ENCODE measurements at places on chromosomes 3 and 15. TPM values are rescaled to one million over a fixed set of nuclear protein-coding genes. Genes with fewer than 3 reads are reported as not detected.

CHL1 gene
- total RNA-seq, result 41.5 TPM

- H3K4me3 ChIP-seq, result no peak overlapping the region
- H3K36me3 ChIP-seq, result no peaks in the 10 kb centered on the region
- no peaks in the 10 kb centered on the region for H3K27me3 ChIP-seq
- H3K4me1 ChIP-seq, result peaks cover 6% of the 10 kb centered on the region
Observed at GRCh38 chr15:38620098-38620497, 55.5 kb upstream of the RASGRP1 start.

DNA sequence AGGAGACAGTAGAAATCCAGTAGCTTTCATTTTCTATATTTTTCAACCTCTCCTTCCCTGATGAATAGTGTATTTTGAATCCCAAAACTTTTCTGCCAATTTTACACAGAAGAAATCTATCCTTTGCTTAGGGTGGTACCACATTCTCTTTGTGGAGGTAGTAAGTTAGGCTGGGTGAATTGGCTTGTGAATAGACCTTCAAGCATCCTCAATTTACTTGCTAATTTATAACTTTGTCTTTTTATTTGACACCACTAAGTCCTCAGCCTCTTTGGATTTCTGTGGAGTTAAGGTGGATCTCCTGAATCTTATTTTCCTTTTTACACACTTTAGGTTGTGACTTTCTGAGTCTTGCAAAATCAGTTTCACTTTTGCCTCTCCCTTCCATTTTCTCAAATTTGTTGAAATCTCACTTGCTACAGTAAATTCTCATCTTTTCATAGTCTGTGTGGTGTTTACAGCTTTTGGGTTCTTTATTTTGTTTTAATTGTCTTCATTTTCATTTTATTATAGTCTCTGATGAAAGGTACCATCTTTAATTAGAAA lies 5.7 kb upstream of the PLSCR1 start:
- H3K36me3 ChIP-seq, result no peaks in the 10 kb centered on the region
- H3K4me3 ChIP-seq, result no peak overlapping the region
- H3K27me3 ChIP-seq, result no peaks in the 10 kb centered on the region
- H3K27ac ChIP-seq, result peak overlapping the region; percentile 14
- DNase-seq, result no peak

GRCh38 chr15:100588638-100589242 lies 13.2 kb downstream of the LINS1 start:
- DNase-seq, result no peak
- H3K36me3 ChIP-seq, result no peaks in the 10 kb centered on the region
- no peak overlapping the region for H3K27ac ChIP-seq
- no peaks in the 10 kb centered on the region for H3K27me3 ChIP-seq

LRRC49 gene
- not detected for total RNA-seq

BTD gene
- total RNA-seq, result 28.1 TPM

DNA sequence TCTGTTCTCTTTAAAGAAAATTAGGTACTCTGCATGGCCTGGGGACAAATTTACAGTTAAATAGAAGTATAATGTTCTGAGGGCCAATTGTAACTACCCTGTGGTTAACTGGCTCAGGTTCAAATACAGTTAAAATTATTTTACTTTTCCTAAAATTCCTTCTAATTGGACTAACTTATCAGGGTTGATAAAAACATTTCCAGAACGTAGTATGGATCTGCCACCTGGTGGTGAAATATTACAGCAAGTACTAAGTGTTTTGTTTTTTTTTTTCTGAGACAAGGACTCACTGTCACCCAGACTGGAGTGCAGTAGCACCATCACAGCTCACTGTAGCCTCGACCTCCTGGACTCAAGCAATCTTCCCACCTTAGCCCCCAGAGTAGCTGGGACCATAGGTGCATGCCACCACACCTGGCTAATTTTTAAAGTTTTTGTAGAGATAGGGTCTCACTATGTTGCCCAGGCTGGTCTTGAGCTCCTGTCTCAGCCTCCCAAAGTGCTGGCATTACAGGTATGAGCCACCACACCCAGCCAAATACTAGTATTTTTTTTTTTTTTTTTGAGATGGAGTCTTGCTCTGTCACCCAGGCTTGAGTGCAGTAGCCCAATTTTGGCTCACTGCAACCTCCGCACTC lies 29.2 kb downstream of the NEO1 start:
- H3K4me1 ChIP-seq, result peaks cover 23% of the 10 kb centered on the region
- no peaks in the 10 kb centered on the region for H3K27me3 ChIP-seq
- no peak for DNase-seq
- no peaks in the 10 kb centered on the region for H3K36me3 ChIP-seq
- no peak overlapping the region for H3K27ac ChIP-seq
- no peak overlapping the region for H3K4me3 ChIP-seq

- H3K36me3 ChIP-seq, result no peaks in the 10 kb centered on the region
- DNase-seq, result peak; percentile 7
- no peak overlapping the region for H3K27ac ChIP-seq
Observed at GRCh38 chr3:7630925-7631324, 770.0 kb downstream of the GRM7 start.

GRCh38 chr3:175940243-175940642 lies 1081.1 kb downstream of the NAALADL2 start:
- no peak for DNase-seq
- no peaks in the 10 kb centered on the region for H3K27me3 ChIP-seq
- H3K4me1 ChIP-seq, result no peaks in the 10 kb centered on the region
- H3K4me3 ChIP-seq, result no peak overlapping the region

DNA sequence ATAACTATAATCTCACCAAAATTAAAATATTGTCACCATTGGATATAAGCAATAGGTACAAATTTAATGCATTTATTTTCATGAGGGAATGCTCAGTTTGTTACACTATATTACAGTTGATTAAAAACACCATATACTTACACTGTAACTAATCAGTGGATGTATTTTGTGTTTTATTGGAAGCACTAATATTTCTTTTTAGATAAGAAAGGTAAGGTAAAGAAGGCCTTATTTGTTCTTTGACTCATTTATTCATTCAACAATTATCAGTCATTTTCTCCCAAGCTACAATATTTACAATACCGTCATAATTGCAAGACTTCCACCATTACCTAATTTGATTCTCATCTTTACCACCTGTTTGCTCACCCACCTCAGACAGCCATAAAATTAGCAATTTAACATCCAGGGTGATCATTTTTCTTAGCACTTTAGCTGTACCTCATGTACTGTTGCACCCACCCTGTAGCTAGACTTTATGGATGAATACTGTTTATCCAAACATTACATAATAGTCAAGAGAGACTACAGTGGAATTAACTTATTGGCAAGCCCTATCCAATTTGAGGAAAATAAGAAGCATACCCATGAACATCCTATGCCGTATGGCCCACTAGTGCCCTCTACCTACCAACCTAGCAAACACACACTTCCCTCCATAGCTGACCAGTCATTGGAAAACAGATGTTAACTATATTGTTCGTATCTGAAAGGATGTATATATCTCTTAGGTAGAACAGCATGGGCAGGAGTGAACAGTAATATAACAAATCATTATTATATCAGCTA lies 229.6 kb downstream of the BBX start:
- H3K36me3 ChIP-seq, result no peaks in the 10 kb centered on the region
- no peak overlapping the region for H3K4me3 ChIP-seq
- no peaks in the 10 kb centered on the region for H3K4me1 ChIP-seq
- no peaks in the 10 kb centered on the region for H3K27me3 ChIP-seq
- no peak for DNase-seq

- no peak overlapping the region for H3K27ac ChIP-seq
- H3K36me3 ChIP-seq, result no peaks in the 10 kb centered on the region
- H3K27me3 ChIP-seq, result no peaks in the 10 kb centered on the region
- no peak for DNase-seq
Observed at GRCh38 chr3:54772746-54773145, 155.1 kb downstream of the LRTM1 start.

DNA sequence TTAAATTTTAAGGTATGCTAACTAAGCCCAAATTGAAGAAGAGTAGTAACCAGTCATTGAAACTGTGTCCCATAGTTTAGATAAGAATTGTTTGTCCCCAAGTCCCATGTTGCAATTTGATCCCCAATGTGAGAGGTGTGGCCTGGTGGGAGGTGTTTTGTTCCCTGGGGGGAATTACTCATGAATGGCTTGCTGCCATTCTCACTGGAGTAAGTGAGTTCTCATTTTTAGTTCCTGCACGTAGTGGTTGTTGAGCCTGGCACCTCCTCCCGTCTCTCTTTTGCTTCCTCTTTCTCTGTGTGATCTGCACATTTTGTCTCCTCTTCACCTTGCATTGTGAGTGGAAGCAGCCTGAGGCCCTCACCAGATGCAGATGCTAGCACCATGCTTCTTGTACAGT lies 1271.0 kb downstream of the NSUN3 start:
- H3K4me3 ChIP-seq, result no peak overlapping the region
- H3K27me3 ChIP-seq, result no peaks in the 10 kb centered on the region
- no peak for DNase-seq
- H3K4me1 ChIP-seq, result no peaks in the 10 kb centered on the region

DNA sequence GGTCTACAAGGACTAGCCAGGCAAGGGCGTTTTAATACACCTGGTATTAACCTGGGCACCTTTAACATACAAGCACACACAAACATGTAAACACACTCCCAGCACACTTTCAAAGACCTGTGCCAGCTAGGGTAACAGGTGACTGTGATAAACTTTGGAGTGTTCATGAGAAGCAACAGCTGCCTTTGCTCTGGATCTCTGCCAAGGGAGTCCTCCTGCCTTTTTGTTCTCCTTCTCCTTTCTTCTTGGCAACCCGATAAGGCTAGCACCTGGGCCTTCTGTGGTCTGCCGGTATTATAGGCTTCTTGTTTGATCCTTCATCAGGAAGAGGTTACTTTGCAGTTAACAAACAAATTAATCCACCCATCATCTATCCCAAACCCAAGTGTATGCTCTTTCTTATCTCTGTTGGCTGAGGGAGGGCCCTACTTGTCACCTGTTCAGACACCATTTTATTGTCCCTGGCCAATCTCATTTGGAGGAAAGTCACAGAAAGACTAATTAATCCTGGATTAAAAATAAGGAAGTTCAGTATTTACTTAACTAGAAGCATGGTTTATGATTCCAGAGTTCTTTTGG lies at the start of gene RETNLB:
TSS of gene RETNLB (minus strand) at position 7 of the 579 bp plus-strand sequence. CDS start 225 bp downstream, outside the sequence.
- peak; percentile 69 for DNase-seq
- no peaks in the 10 kb centered on the region for H3K4me1 ChIP-seq
- no peaks in the 10 kb centered on the region for H3K27me3 ChIP-seq
- H3K4me3 ChIP-seq, result no peak within 1 kb of the TSS

- H3K27me3 ChIP-seq, result no peaks in the 10 kb centered on the region
- DNase-seq, result no peak
- no peak overlapping the region for H3K4me3 ChIP-seq
- H3K27ac ChIP-seq, result no peak overlapping the region
Observed at GRCh38 chr3:146640955-146641867, 36.1 kb upstream of the PLSCR5 start.

DNA sequence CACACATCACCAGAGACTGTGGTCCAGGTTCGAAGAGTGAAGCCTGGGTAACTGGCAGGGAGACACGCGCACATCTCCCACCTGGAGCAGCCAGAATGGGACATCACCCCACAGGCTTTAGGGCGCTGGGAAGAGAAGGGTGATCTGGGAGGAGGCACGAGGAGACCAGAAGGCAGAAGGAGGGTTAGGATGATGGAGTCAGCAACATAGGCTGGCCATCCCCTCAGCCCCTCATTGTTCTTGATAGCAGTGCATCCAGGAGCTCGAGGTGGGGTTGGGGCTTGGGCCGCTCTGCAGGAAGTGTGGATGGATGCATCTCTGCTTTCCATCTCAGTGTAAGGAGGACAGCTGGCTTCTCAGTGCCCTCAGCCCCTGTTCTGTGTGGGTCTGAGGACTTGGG lies 15.2 kb downstream of the PLA2G4F start:
- DNase-seq, result no peak
- no peak overlapping the region for H3K27ac ChIP-seq
- no peaks in the 10 kb centered on the region for H3K36me3 ChIP-seq

DNA sequence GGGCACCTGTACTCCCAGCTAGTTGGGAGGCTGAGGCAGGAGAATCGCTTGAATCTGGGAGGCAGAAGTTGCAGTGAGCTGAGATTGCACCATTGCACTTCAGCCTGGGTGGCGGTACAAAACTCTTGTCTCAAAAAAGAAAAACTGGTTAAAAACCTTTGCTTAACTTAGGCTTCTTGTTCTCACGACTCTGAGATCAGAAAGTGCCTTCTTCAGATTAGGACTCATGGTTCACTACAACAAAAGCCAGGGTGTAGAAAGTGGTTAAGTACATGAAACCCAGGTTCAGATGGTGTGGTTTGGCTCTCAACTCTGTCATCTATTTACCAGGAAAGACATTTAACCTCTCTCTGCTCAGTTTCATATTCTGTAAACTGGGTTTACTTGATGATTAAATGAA lies 168.4 kb downstream of the TUSC7 start:
- H3K4me3 ChIP-seq, result no peak overlapping the region
- H3K27me3 ChIP-seq, result no peaks in the 10 kb centered on the region
- no peaks in the 10 kb centered on the region for H3K36me3 ChIP-seq
- DNase-seq, result no peak

GRCh38 chr3:134976948-134977347 lies 181.9 kb downstream of the EPHB1 start:
- no peaks in the 10 kb centered on the region for H3K4me1 ChIP-seq
- H3K27ac ChIP-seq, result no peak overlapping the region
- no peak overlapping the region for H3K4me3 ChIP-seq

DNA sequence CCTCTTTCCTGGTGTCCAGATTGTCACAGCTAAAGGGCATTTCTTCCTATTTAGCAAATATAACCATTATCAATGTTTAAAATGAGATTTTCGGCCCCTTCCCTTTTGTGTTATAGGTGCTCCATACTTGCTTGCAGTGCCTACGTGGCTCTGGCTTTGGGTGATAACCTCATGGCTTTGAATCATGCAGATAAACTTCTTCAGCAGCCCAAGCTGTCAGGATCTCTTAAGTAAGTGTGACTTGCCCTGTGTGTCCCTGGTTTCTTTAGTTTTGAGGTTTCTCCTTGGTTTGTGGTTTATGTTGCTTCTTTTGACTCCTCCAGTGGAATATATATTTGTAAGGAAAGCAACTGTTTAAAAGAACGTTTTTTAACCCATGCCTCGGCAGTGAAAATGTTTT lies 58.5 kb upstream of the TRIM71 start:
- H3K27ac ChIP-seq, result no peak overlapping the region
- H3K36me3 ChIP-seq, result peaks cover 20% of the 10 kb centered on the region
- no peaks in the 10 kb centered on the region for H3K27me3 ChIP-seq
- DNase-seq, result no peak
- no peaks in the 10 kb centered on the region for H3K4me1 ChIP-seq

EPB42 gene
- not detected for total RNA-seq

GRCh38 chr3:149480326-149481017 lies 6.0 kb downstream of the TM4SF4 start:
- no peaks in the 10 kb centered on the region for H3K36me3 ChIP-seq
- no peaks in the 10 kb centered on the region for H3K4me1 ChIP-seq
- no peak overlapping the region for H3K27ac ChIP-seq
- H3K27me3 ChIP-seq, result no peaks in the 10 kb centered on the region
- peak; percentile 81 for DNase-seq
- H3K4me3 ChIP-seq, result no peak overlapping the region

DNA sequence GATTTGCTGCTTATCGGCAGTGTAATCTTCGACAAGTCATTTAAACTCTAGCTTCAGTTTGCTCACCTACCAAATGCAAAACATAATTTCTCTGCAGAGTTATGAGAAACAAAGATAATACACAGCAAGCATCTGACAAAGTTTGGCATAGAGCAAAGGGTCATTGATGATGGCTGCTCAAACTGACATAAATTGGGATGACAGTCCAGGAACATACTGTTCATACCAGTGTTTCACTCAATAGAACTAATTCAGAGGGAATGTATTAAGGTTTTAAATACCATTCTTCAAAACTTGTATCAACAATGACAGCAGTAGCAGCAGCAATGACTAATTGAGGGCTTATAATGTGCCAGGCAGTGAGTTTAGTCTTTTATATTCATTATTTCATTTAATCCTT lies 137.6 kb downstream of the SPATA16 start:
- DNase-seq, result no peak
- no peaks in the 10 kb centered on the region for H3K27me3 ChIP-seq
- no peak overlapping the region for H3K27ac ChIP-seq
- H3K4me1 ChIP-seq, result no peaks in the 10 kb centered on the region

Data from transverse colon (tissue), 4 donors.